HS-5 (cell line): ENCODE measurements at places on chromosomes 7 and 10.

DNA sequence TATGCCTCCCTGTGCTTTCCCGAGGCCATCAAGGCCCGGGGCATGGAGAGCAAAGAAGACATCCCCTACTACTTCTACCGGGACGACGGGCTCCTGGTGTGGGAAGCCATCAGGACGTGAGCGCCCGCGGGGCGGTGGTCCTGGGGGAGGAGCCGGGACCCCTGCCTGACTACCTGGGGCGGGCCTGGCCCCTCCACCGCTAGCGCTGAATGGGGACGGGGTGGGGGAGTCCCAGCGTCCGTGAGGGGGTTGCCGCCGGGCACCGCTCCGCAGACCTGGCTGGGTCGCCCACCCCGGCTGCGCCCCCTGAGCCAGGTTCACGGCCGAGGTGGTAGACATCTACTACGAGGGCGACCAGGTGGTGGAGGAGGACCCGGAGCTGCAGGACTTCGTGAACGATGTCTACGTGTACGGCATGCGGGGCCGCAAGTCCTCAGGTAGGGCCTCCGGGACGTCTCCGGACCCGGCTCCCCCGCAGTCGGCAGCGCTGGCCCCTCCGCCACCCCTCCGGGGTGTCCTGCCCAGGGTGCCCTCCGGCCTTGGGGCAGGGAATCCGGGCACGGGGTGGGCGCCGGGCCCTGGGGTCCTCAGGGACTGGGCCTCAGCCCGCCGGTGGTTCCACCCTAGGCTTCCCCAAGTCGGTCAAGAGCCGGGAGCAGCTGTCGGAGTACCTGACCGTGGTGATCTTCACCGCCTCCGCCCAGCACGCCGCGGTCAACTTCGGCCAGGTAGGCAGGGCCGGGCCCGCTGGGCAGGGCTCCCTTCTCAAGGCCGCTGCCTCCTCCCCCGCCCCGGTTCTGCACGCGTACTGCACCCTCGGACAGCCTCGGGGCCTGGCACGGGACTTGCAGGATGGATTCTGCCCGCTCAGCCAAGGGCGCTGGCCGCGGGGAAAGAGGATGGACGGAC lies 69.3 kb downstream of the ALOX5 start:
- no peak for DNase-seq

DNA sequence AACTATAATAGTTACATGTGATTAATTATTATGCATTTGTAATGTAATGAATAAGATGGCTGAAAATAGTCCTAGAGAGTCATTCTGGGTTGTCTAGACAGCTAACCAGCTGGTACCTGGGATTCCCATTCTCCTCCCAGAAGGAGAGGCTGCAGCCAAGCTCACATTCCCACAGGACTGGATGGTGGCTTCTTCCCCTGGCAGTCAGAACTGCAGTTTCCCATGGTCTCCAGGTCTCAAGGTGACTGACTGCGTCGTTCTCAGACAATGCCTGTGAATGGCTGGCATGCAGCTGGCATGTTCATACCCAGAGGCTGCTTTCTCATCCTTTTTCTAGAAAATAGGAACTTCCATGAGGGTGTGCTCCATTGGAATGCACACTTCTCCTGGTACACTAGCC lies 21.3 kb downstream of the TAS2R16 start:
- no peak for DNase-seq

DNA sequence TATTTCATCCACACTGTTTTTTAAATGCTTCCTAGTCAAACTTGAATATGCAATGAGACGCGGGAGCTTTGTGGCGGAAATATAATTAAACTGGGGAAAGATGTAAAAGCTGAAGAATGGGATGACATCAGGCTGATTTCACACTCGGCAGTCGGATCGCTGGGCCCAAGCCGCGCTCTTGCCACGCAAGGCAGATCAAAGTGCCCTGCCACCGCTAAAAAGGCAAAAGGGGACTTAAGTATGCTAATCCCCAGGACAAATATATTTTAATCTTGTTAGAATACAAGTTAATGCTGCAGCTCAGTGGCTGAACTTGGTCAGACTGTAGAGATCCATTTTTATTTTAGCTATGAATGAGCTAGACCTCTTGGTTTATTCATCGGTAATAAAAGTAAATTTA lies 13.8 kb downstream of the EN2 start:
- DNase-seq = no peak

- DNase-seq = no peak
These were observed 41.0 kb downstream of the KIAA1217 start for GRCh38 chr10:24249829-24250415.

- DNase-seq = no peak
These were observed 65.6 kb downstream of the PKD1L1 start for GRCh38 chr7:47882635-47883034.

DNA sequence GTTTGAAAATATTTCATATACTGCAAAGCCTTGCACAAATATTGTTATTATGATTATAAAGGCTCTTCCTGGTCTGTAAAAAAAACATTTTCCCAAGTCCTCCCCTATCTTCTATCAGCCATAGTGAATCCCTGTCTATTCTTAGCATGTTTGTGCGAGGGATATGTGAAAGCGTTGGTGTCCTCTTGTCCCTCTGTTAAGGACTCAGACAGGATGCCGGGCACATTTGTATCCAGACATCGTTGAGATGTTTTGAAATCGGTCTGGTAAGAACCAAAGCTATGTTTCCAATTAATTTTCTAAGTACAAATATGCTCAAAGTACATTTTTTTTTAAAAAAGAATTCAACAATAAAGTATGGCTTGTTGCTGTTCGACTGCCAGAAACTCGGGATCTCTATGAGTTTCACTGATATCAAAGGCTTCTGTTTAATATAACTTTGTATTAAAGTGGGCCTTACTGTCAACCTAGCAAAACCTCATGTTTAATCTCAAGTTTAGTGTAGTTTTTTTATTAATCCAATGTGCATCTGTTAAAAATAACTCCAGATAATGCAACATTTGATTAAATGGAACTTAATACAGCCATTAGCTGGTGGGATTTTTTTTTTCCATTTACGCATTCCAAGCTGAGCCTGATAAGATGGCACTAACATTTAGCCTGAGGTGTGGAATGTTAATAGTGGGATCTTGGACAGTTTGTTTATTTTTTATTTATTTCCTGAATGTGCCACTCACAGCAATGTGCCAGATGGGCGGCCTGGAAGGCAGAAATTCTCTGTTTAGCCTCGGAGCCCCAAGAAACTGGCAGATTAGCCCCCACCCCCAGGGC lies 754.3 kb downstream of the LRMDA start:
- DNase-seq = no peak

DNA sequence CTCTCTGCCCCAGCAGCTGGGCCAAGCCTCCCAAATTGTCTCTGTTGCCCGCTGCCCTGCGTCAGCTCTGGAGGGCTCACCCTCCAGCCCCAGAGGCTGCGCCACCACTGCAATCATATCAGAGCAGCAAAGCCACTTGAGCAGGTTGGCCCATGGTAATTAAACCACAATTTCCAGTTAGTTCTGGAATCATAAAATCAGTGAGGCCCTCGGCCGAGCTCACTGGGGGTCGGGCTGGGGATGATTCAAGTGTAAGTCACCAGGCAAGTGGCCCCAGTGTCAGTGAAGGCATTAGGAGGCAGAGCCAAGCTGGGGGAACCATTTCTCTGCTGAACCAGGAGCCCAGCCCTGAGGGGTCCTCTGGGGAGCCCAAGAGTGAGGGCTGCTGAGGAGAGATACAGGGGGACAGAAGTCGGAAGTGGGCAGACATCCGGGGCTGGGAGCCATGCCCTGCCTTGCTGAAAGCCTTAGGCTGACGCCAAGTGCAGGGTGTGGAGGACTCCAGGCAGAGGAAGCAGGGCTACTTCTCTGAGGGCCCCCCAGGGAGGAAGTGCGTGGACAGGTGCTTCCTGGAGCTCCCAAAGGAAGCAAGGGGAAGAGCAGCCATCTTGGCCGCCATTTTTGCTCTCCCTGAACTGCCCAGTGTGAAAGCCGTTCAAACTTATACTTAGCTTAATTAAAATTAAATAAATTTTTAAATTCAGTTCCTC lies 29.5 kb upstream of the SLC29A3 start:
- no peak for DNase-seq

DNA sequence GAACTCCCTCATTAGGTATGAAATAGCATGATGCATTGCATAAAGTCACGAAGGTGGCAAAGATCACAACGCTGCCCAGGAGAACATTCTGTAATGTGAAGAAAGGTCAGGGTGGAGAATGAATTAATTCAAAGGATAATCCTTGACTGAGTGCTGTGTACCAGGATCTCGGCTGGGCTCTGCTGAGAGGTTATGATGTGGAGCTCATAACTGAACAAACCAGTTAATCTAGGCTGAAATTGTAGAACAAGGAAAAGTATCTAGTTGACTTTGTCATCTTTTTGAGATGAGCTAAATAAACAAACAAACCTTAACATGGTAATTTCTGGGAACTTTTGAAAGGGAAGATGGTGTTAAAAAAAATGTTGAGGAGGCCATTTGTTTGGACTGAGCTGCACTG lies 6.1 kb downstream of the MSMB start:
- no peak for DNase-seq

DNA sequence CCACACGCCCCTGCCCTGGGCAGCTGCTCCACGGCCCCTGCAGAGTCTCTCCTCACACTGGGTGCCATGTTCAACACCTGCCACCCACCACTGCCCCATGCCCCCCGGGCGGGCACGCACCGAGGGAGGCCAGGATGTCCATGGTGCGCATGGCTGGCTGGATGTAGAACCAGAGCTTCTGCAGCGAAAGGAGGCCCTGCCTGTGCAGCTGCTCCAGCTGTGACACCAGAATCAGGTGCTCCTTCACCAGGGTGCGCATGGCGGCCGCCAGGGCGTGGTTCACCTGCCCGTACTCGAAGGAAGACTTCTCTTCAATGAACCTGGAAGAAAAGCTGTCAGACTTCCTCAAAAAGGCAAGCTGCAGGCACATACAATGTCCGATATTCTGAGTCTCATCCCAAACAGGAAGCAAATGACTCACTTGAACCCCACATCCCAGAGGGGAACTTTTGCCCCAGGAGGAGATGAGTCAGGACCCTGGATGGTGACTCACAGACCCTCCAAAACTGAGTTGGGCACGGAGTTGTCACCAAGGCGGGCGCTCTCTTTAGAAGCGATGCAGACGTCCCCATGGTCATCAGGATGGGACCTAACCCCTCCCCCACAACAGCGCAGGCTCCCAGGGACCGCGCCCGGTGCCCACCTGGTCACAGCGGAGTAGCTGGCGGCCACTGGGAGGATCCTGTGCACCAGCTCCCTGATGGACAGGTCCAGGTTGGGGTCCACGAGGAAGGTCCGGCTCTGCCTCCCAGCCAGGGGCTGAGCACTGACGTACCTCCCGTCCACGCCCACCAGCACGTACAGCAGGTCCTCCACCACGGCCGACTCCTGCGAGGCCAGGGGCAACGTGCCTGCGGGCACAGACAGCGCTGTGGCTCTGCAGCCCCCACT lies 15.5 kb downstream of the TUBGCP2 start:
- DNase-seq = peak; percentile 75

DNA sequence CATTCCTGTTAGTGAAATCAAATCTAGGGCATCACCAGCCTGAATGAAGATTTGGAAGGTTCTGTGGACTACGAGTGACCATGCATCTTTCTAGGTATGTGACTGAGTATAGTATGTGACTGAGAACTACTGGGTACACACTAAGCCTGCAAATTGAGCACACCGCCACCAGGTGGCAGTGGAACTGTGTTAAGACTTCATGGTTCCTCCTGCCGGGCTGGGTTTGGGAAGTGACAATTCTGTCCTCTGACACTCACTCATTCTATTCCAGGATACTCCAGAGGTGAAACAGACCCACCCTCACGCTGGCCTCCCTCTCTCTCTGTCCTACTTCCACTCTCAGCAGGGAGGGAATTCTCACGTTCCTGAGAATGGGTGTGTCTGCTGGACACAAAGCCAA lies 84.0 kb upstream of the TMEM248 start:
- DNase-seq = no peak

- DNase-seq = no peak
These were observed 345.7 kb downstream of the GLRX3 start for GRCh38 chr10:130481936-130482335.

GRCh38 chr7:351681-352480 lies 61.9 kb downstream of the FOXL3 start:
- DNase-seq = no peak

- no peak for DNase-seq
These were observed 40.9 kb downstream of the HDAC9 start for GRCh38 chr7:18536486-18536885.

DNA sequence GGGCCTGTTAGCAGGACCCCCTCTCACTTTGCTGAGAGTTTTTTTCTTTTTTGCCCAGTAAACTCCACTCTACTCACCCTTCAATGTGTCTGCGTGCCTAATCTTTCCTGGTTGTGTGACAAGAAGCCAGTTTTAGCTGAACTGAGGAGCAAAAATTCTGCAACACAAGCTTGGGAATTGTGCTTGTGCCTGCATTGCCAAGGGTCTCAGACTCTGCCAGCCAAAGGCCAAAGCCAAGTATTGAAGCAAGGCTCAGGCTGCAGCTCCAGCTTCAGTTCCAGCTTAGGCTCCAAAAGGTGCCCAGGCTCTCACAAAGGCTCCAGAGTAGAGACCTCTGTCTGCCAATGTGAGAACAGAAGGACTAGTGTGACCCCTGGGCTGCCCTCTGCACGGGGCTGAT lies 4.2 kb upstream of the CPA2 start:
- no peak for DNase-seq

- DNase-seq = peak; percentile 99
These were observed 5.8 kb upstream of the POLM start for GRCh38 chr7:44087911-44088838.

GRCh38 chr10:111323389-111323966 lies 246.6 kb downstream of the ADRA2A start:
- DNase-seq = peak; percentile 3

- no peak for DNase-seq
These were observed 101.3 kb upstream of the CACUL1 start for GRCh38 chr10:118856106-118856505.

DNA sequence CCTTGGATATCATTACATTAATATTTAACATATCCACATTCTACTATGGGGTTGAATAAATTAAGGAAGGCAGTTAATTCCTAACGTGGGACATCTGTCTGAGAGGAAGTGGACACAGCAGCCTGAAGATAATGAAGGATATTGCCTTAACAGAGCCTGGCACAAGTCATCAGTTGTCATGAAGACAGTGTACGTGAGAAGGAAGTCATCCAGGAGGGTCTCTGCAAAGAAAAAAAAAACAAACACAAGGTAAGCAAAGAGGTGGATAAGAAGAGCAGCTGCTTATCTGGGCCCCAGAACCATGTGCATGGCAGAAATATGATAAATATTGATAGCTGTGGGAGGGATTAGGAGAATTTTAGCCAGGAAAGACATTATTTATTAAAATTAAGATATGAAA lies 190.0 kb downstream of the RAPGEF5 start:
- no peak for DNase-seq

DNA sequence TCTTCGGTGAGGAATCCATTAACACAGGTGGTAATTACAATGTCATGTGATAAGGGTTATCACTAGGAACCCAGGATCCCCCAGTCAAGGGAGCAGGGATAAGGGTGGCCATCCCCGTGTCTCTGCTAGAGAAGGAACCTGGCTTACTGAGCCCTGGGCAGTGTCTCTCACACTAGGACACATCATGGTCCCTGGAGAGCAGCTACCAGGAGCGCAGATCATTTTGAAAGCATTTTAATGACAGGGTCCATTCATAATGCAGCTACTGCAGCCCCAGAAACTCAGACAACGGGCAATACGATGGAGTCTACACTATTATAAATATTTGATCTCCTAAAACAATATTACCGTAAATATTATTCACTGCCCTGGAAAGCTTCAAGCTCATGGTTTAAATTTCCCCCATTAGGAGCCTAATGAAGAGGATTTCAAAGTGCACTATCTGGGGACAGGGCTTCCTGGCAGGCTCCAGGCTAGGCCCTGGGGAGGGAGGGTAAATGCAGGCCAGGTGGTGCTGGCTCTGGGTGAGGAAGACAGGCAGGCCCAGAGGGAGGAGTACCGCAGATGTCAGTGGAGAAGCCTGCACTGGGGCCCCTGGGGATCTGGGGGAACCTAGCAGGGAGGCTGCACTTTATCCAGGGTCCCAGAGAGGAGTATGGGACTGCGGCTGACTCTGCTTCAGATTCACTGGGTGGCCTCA lies 52.6 kb upstream of the LOXL4 start:
- no peak for DNase-seq
